ENCODE measurements at places on chromosomes 2 and 18.

DNA sequence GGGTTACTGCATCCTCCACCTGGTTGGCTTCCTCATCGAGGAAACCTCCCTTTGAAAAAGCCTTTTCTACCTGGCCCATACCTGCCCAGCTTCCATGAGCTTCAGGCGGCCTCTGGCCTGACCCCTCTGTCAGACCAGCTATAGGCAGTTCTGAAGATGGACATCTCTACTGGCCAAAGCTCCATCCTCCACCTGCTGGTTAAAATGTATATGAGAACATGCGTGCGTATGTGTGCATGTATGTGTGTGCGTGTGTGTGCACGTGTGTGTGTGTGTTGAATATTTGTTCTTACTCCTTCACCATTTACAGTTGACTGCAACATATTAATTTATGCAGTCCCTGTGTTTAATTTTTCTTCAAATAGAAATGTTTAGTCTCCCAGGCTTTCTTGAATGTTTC is 642.4 kb upstream of the RAB6C start:
- no peak for DNase-seq

DNA sequence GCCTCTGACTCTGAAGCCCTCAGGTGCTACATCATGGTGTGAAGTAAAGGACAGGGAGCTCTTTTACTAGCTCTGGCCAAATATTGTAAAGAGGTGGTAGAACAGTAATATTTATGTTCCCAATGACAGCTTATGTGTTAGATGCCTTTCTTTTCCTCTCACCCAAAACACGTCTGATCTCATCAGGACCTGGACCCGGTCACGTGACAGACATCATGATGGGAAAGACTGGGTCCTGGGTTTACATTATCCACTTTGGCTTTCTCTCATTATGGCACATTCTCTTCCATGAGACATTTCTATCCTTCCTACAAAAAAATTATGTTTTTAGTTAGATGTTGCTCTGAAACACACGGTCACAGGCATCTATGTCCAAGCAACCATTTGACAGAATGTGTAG is 548.7 kb upstream of the CDH7 start:
- DNase-seq = no peak

- DNase-seq = no peak
Observed at GRCh38 chr2:235218486-235218907, 266.7 kb downstream of the SH3BP4 start.

DNA sequence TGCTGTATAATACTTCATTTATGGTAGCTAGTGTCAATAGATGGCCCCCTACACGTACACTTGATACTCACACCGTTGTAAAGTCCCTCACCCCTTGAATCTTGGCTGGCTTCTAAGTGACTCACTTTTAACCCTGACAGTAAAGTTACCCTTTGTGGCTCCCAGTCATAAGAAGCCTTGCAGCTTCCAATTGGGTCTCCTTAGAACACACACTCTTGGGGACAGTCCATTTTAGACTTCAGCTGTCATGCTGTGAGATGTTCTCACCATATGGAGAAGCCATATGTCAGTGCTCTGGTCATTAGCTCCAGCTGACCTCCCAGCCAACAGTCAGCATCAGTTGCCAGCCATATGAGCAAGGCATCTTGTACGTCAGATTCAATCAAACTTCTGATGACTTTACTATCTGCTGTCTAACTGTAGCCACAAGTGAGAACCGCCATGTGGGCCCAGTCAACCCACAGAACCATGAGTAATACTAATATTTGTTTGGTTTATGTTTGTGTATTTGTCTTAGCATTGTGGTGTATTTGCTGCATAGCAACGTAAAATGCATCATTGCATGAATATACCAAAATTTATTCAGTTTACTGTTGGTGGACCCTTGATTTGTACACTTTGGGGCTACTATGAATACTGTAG is 68.3 kb downstream of the PTPN4 start:
- DNase-seq = no peak

- no peak for DNase-seq
Observed at GRCh38 chr2:39546937-39547336, 109.9 kb upstream of the MAP4K3 start.

- no peak for DNase-seq
Observed at GRCh38 chr2:12116228-12116750, 369.9 kb downstream of the LPIN1 start.

DNA sequence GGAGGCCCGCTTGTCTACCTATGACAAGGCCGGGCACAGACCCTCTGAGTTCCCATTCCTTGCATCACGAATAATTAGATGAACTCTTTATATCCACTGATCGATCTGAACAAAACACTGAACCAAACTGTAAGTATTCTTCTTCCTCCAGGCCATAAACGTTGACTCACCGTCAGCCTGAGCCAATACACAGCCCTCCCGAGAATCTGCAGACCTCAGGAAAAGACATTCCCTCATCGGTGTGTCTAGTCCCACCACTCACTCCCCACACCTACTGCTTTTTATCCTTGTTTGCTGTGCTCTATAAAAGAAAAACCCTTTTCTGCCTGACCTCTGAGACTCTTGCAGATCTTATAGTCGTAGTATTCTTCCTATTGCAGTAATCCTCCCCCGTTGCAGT is 41.0 kb downstream of the TMEM87B start:
- no peak for DNase-seq

- DNase-seq = no peak
Observed at GRCh38 chr18:13051159-13051558, 60.0 kb downstream of the CEP192 start.

GRCh38 chr2:42659609-42660008 is 91.2 kb downstream of the MTA3 start:
- no peak for DNase-seq

GRCh38 chr2:234533626-234534025 is 36.7 kb upstream of the ARL4C start:
- DNase-seq = no peak

- no peak for DNase-seq
Observed at GRCh38 chr2:118942031-118942430, at the start of gene MARCO. MARCO (plus strand) TSS chr2:118942194; CDS start chr2:118942301, 107 bp downstream.

GRCh38 chr2:109382226-109382895 is 231.4 kb downstream of the SEPTIN10 start:
- DNase-seq = no peak

DNA sequence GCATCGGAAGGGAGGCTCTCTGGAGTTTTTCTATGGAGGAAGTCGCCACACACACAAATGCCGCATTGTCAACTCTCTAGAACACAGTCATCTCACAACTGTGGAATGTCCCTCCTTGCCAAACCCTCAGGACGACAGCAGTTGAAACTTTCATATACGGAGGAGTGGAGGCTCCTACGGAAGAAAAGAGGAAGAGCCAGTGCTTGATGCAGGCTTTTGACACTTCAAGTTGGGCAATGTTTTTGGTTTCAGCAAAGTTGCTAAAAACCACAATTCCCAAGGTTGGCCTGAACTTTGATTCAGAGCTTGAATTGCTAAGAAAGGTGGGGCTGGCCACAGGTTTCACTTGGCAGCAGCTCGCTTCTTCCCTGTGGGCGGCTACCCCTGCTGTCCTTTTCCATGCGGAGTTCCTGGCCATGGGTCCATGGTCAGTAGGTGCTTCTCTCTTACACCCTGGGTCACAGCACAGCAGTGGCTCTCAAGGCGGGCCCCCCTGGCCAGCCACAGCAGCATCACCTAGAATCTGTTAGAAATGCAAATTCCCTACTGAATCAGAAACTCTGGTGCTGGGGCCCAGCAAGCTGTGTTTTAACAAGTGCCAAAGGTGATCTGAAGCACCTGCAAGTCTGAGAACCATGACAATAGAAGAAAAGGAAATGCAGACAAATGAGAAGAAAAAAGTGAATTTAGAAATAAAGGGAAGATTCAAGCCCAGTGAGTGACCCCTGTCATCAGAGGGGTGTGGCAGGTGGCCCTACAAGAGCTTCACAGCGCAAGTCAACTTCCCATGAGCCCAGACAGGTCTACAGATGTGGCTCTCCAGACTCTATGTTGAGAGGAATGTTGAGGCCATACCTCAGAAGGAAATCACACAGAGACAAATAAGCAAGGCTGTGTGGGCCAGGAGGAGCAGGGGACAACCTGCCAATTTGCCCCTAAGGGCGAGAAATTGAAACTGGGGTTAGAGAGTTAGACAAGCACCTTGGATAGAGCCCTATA is 856.4 kb downstream of the RNF144A start:
- peak; percentile 28 for DNase-seq

DNA sequence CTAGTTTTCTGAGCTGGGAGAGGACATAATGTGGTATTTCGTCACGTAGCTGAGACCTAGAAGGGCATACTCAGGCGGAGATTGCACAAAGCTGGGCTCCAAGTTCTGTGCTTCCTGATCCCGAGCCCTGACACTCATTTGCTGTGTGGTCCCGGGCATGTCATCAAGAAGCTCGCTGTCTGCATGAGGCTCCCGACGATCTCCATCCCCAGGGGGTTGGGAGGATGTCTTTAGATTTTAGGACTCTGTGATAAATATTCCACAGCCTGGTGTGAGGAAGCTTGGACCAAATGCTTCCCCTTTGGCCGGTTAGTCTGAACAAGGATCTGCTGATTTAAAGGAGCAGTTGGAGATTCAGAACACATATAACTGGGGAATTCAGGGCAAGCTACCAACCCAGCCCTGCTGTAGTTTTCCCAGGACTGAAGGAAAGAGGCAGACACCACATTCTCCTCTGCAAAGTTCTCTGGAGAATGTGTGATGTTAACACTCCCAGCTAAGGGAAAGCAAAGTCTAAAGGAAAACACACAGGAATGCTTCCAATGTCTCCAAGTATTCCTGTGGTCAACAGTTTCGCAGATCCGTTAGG is 2.3 kb downstream of the KCNE4 start:
- no peak for DNase-seq

GRCh38 chr2:241193271-241193670 is 4.8 kb downstream of the ANO7 start:
- DNase-seq = no peak

- DNase-seq = no peak
Observed at GRCh38 chr2:151193576-151193975, 68.1 kb downstream of the RBM43 start.

DNA sequence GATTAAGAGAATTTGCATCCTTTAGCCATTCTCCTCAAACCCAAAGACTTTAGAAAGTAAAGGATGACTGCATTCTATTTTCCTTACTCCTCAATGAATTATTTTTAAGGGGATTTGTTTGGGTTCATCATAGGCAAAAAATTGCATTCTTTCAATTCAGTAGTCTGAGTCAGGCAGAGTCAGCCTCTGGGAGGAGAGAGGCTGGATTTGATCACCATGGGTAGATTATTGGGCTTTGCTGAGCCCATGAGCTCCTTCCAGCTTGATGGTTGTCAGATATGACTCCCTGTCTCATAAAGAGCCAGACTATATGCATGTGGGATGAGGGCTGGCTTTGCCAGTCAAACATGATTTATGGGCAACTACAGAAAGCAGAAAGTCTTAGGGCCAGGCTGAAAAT is 101.2 kb downstream of the KCNS3 start:
- no peak for DNase-seq

DNA sequence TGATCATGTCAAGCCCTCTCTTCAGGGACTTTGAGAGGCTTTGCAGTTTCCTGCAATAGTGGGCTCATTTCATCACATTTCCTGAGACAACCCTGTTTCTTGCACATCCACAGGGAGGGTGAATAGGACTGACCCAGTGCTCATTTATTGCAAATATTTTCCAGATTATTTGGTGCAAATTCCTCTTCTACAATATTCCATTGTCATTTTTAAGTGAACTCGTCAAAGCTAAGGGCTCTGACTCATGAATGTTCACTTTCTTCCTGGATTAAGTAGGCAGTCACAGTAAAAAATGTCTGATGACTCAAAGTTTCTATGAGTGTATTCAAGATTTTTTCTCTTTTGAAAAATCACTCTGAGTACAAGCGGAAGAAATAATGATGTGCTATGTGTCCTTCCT is 225.5 kb upstream of the GALNT5 start:
- DNase-seq = no peak

DNA sequence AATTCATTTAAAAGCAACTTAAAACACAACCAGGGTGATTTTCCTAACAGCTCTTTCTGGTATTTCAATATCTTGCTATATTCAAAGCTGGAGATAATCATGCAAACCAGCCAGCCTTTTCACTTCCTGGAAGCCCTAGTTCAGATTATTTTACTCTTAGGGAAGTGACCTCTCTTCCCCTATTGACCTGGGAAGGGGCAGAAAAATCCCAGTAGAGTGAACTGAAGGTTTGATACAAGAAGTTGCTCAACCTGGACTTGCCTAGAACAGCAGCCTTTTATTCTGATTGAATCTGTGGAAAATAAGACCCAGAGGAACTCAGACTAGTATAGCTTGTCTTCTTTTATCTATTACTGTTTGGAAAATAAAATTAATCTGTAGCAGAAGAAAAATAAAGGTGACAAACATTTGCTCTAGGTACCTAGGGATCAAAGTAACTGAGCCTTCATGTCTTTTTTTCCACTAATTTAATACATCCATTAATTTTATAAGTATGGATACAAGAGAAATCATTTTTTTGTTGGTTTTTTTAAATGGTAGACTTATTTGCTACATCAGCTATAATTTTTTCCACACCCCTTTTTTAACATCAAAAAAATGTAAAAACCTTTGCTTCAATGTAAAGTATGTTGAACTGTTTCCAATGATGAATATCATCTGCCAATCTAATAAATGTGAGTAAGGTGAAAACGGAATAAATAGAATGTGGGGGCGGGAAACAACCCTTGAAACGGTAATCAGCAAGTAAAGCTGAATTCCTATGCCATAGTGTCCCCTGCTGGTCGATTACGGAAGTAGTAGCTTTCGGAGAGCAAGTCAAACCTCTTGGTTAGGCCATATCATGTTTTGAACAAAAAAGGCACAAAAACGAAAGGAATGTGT is 629.9 kb downstream of the NRXN1 start:
- no peak for DNase-seq

- DNase-seq = no peak
Observed at GRCh38 chr2:241559323-241560161, 997 bp downstream of the BOK start.

DNA sequence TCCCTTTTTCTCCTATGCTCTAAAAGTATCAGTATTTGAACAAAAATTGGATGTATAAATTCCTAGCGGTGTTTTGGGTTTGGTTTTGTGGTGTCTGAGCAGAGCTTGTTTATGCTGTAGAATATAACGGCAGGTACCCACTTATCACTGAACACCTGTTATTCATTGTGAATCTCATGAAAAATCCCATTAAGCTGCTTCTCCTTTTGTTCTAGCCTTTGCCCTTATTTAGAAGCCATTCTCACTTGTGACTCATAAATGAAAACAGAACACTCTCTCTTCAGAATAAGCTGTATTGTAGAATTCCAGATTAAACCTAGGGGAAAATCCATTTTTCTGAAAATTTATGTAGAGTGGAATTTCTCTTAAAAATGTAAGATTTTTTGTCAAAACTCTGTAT is 104.0 kb downstream of the PRPF40A start:
- no peak for DNase-seq

- no peak for DNase-seq
Observed at GRCh38 chr2:165406173-165406572, 63.3 kb upstream of the CSRNP3 start.
